ENCODE measurements at places on chromosomes 1 and 21.

DNA sequence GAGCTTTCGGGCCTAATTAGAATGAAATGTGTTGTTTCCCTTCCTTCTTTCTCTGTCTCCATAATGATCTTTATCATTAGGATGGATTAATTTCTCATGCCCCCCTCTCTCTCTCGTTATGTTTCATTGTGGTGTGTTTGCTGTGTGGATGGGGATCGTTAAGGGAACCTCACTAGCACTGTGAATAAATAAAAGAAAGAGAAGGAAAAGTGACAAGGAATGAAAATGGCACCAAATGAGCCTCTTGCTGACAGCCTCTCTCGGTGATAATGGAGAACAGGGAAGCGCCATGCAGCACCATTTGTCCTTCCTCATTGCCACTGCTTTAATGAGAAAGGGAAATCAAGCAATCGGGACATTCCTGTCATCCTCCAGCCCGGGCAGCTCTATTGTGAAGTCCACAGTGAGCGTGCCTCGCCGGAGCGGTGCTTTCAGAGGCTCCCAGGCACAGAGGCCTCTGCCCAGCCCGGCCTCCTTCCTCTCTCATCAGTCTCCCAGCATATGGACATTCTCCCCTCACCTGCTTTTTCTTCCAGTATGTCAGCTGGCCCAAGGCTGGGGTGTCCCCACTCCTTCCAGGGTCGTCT, 265.7 kb upstream of the TMEM51 start:
- DNase-seq, result no peak

DNA sequence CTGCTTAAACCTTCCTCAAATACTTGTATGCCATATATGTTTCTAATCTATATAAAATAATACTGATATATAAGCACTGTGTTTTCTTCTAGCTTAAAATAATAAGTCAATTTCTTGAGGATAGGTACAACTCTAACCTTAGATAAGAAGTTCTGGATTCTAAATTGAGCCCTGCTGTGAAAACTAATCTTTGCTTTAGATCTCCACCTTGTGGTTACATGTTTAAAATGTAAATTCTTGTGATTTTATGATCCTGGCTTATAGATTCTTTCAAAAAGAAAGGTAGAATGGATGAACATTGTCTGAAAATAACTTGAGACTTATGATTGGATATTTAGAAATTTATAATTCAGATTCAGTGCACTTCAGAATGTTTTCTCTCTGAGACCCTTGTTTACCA, 38.9 kb upstream of the HMCN1 start:
- no peak for DNase-seq

DNA sequence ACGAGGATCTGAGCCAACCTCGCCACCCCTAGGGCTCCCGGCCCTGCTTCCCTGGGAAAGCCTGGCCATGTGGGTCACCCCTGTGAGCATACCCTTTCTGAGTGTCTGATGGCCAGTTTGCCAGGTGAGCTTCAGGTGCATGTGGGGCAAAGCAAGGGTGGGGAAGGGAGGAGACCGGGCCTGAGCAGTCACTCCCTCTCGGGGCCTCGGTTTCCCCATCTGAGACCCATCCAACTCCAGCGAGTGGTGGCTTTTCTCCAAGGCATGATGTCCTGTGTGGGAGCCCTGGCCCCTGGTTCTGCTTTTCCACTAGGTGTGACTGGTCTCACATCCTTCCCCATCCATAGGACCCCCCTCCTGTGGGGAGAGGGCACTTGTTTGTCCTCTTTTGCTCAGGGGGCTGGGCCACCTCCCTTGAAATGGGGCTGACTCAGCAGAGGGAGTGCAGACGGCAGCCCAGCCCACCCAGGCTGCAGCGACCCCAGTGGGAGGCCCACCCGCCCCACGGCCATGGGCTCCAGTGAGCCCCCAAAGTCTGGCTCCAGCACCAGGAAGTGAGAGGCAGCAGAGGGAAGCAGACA, 1.7 kb upstream of the WNT9A start:
- no peak for DNase-seq

DNA sequence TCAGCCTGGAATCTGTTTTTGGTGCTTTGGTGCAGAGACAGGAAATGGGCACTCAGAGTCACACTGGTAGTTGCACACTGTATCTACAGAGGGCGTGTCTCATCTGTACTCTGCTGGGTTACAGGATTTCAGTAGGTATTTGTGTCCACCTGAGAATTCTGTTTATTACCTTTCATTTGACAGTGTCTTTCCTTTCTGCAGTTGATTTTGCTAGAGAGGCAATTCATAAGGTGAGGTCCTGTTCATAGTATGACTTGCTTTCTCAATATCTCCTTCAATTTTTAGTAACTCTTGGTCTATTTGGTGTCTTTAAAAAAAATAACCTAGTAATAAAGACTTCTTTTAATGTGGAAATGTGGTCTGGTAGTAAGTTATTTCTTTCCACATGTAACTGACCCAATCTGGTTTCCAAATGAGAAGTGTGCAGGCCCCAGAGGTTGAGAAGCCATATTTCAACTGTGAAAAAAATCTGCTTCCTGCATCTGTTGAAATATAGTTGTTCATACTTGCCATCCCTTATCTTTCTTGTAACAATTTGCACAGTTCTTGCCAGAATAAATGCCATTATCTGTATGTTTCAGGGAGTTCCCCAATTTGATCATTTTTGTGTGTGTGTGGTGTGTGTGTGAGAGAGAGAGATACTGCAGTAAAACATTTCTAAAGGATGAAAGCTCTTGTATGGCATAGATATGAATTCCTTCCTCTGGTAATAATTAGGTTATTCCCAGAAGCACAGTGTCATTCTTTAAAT, 78.4 kb upstream of the DNAJC6 start:
- no peak for DNase-seq

DNA sequence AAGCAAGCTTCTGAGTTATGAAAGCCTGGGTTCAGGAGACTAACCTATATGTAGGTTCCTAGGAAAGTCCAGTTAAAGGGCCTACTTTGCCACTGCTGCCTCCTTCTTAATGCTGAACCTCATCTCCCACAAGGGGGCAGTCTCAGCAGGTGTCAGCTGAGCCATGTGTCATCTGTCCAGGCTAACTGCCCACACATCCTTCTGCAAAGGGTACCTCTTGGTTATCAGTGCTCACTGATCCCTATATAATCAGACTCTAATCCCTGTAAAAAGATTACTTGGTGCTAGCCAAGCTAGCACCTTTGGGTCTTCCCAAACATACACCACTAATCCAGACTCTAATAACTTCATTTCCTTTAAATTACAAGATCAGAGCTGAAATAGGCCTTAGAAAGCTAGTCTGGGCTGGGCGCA, 9.0 kb downstream of the PRDX1 start:
- peak; percentile 50 for DNase-seq

DNA sequence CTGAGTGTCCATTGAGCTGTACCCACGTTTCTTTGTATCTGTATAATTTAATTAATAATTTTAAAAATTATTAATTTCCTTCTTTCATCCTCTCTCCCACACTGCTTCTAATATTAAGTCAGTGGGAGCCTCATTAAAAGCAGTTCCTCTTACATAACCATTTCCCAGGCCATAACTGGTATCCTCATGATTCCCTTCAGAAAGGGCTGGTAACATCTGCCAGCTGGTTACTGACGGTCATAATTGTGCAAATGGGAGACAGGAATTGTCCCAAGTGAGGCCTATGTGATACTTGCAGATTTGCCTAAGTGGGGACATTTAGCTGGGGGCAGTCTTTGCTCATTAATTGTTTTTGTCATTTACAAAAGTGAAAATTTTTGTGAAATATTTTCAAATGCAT, 69.0 kb upstream of the SPAG17 start:
- DNase-seq, result no peak
